Vagina (tissue), 2 donors: ENCODE measurements at places on chromosomes 5 and 9.

GRCh38 chr5:56350597-56351170 is 117.6 kb upstream of the ANKRD55 start:
- DNase-seq, result no peak

DNA sequence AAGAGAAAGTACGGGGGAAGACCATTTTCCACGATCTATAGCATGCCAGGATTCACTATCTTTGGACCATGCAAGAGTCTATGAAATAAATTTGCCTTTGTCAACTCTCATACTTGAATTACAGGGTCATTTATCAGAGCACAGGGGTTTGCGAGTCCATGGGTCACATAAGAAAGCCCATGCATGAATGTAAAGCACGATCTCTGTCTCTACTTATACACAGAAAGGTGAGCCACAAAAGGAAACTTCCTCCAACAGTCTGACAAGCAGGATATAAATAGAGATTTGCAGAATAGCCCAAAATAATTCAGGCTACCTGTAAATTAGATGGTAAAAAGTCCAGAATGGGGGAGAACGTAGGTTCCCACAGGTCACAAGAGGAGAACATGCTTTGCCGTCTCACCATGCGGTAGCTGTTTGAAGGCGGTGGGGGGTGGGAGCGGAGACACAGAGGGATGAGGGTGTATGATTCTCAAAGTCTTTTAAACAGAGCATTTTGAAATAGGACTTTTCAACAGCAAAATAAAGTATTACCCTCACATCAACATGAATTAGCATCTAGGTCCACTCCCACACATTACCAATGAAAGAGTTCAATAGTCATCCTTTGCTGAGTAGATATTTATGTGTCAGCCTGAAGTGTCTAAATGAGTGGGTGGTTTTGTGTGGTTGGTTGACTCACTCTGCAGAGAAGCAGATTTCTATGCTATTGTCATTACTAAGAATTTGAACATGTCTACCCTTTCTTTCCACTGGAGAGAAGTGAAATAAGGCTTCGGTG is 279.7 kb downstream of the EBF1 start:
- DNase-seq, result no peak

GRCh38 chr9:136694163-136694871 is 7.1 kb upstream of the AGPAT2 start:
- DNase-seq, result no peak

DNA sequence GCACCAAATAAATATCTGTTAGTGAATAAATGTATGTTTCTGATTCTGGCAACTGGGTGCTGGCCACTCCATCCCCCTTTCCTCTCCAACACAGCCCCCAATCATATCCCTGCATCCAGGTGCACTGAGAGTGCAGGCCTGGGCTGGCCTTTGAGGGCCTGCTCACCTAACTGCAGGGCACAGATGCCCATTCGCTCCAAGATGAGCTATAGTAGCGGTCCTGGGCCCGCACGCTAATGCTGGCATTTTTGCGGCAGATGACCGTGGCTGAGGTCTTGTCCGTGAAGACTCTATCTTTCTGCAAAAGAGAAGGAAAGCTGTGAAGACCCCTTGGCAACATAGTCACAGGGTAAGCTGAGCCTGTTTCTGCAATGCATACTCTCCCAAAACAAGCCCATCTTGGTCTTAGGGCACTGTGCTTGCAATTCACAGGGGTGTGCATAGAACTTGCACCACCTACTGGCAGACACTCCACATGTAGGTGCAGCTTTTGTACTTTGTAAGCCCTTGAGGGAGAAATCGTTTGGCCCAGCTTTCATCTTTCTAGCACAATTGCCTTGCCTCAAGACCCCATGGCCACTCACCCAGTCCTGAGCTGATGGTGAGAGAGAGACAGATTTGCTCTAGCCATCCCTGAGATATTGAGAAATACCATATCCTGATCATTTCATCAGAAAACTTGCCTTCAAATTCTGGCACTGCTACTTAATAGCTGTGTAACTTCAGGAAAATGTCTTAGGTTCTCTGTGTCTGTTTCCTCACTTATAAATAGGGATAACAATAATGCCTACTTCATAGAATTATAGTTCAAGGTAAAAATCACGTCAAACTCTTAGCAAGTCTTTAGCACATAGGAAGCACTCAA is 13.5 kb downstream of the IL12B start:
- no peak for DNase-seq

GRCh38 chr9:95071925-95072324 is 245.6 kb downstream of the FANCC start:
- DNase-seq, result peak; percentile 28

DNA sequence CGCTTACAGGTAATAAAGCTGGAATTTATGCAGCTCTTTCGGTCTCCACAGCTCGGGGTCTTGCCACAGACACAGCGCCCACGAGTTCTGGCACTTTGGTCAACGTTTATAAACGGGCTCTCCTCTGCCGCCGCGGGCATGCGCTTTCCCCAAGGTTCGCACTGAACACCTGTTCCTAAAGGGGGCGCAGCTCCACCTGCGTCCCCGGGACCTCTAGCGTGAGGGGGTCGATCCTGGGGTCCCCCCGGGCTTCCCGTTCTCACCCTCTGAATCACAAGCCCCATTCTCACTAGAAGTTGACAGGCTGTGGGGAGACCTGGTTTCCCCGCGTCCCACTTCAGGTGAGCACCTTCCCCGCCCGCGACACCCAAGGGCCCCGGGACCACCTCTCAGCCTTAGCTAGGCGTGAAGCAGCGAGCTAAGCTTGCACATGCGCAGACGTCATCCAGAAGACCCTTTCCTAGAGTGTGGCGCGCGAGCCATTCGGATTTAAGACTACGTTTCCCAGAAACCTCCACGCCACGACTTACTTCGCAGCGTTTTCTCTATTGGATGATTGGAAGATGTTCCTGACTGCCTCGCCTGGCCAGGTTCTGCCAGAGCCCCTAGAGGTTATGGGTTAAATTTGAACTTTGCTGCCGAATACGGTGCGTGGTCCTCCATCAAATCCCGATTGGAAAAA is 21.3 kb upstream of the ZNF782 start:
- DNase-seq, result no peak

DNA sequence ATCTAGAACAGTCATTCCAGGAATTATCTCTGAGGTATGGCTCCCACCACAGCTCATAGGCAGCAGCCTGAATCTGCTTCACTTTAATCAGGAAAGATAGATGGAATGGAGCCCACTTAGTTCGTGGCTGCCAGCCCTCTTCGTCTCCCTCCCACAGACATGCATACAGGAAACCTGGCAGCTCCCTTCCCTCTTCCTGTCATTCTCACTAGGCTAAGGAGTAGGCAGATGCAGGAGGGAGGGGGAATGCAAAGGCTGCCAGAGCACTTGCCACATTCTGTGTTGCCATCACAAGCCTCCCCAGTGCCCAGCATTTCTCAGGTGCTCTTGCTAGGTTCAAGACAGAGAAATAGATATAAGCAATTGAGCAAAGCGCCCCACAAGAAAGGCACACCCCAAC is 378.9 kb downstream of the ELAVL2 start:
- DNase-seq, result no peak

DNA sequence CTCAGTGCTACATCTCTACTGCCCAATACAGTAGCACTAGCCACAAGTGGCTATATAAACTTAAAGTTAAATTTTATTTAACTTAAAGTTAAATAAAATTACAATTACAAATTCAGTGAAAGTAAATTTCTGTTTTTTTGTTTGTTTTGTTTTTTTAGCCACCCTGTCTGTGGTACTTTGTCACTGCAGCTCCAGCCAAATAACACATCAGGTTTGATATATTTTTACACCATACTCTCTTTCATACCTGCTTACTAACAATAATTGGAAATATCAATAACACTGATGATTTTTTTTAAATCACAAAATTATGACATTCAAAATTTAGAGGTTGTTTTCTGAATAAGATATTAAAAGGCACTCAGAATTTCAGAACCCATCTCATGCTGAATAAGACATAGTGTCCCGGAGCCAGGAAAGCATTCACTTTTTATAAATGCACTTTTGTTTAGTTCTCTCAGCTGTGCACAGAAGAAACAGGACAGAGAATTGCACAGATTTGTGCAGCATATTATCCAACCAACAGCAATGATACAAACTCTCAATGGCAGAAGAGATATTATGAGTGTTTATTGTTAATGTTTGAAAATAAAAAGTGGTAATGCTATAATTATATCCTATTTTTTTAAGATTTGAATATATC is 92.6 kb downstream of the EDIL3 start:
- no peak for DNase-seq

GRCh38 chr5:168073991-168074800 is 217.2 kb upstream of the WWC1 start:
- DNase-seq, result no peak

DNA sequence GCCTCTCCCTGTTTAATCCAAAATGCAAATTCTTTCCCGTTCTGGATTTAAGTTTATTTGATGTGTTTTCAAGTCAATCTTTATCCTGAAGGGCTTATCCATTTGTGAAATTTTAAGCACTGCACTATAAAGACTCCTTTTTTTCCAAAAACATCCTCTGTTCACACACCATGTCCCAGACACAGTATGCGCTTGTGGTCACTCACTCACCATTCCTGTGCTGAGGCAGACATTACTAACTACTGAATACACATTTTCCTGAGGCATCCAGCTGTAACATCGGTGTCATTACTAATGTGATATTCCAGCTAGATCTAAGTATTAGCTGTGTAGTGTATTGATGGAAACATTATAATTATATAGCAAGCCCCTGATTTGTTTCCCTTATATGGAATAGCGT is 298.4 kb downstream of the KCTD16 start:
- no peak for DNase-seq

GRCh38 chr5:54480296-54480695 is 24.8 kb downstream of the HSPB3 start:
- no peak for DNase-seq

GRCh38 chr5:166285361-166285760 is 2006.1 kb upstream of the WWC1 start:
- DNase-seq, result no peak

DNA sequence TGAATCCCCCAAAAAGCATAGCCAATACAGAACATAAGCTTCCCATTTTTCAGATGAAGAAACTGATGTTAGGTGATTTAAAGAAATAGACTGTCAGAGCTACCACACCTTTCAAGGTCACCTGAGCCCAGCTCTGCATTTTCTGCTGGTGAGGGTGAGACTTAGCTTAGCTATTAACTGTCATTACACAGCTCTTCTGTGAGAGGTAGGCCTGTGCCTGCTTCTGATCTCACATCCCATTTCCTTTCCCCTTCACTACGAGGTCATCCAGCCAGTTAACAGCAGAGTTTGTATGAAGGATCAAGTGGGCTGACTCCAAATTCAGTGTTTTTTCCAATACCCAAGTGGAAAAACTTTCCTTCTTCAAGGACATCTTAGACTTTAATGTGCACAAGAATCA is 528.6 kb upstream of the CLINT1 start:
- DNase-seq, result no peak

- no peak for DNase-seq
These were observed 66.3 kb downstream of the PSAT1 start for GRCh38 chr9:78363221-78363620.

GRCh38 chr9:105007143-105007542 is 79.2 kb upstream of the ABCA1 start:
- no peak for DNase-seq
